ENCODE measurements at places on chromosomes 13 and 19.

DNA sequence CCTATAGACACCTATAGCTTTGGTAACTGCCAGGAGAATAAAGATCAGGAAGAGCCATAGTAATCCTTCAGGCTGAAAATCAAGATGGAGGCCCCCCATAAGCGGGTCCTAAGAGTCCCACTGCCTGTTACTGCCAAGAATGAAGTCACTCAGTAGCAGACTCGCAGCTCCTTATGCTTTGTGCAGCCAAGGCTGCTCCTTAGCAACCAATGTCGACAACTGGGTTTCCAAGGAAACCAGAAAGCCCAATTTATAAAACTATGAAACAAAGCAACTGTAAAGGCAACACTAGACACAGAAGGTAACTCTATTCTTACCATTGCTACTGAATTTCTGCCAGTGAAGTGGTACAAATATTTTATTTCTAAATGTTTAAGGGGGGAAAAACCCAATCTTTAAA is 56.5 kb downstream of the DCLK1 start:
- no peak for DNase-seq

DNA sequence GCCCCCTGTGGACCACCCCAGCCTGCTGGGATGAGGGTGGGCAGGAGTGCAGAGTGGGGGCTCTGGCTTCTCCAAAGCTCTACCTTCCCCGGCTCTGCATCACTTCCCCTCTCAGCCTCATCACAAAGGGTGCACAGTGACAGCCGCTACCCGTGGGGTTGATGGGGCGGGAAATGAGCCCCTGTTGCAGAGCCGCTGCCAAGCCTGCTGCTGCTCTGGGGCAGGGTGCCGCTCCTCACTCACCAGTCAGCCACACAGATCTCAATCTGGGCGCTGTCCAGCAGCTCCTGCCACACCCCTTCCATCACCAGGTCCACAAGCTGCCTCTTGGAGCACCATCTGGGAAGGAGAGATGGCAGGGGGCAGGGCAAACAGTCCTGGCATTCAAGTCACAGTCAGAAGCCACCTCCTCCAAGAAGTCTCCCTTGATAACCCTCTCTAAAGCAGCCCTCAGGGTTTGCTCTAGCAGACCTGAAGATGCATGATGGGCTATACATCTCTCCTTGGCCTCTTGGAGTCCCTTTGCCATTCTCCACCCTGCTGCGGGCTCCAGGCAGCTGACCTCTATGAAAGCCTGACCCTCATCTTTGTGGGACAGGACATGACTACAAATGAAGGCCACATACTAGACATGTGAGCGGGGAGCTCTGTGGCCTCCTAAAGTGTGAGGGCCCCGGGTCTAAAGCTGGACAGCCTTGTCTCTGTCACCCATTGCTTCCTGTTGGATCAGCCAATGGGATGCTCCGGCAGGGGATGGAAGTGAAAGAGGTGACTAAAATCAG is 15.7 kb downstream of the MRPS12 start:
- no peak for DNase-seq

DNA sequence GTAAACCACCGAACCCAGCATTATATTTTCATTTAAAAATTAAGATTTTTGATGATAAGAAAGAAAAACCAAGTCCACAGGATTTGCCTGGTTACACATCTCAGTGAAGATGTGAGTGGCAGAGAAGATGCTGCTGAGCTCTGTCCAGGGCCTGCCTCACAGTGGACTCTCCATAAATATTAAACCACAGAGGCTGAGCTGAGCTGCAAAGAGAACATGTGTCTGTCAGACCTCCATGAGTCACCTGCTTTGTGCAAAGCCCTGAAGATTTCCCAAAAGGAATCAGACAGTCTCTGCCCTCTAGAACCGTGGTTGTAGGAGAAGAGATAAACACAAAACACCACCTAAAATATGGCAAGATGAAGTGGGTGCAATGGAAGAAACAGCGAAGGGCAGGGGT is 127.2 kb upstream of the TSC22D1 start:
- DNase-seq = no peak

- peak; percentile 4 for DNase-seq
These were observed 507 bp downstream of the ALG5 start for GRCh38 chr13:36998624-36999041.

DNA sequence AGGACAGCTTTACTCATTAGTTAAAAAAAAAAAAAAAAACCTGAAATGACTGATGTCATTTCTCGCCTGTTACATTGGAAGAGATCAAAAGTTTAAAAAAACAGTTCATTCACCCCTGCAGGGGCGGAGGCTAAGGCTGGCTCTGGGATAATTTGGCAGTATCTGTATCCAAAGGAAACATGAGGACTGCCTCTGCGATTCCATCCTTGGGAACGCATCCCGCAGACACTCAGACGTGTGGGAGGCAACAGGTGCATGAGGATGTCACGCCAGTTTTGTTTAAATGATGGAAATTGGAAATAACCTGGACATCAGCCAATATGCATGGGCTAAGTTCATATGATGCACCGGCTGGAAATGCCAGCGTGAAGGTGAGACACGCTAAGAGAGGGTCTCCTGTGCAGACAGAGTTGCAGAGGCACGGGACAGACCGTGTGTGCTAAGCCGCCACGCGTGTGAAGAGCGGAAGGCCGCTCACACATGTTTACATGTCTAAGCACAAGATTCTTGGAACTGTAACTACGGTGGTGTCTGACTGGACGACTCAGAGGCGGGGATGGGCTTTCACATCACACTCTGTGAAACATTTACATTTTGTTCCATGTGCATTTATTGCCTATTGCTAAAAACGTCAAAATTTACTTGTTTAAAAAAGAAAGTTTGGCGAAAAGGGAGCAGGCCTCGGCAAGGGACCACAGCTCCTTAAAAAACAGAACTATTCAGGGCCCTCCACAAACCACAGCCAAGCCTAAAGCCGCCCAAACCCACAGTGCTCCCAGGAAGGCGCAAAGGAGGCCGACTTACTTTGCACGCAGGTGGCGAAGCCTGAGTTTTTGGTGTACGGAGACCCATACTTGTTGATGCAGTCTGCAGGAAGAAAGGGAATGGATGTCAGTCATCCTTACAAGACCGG is 17.9 kb downstream of the GAS6 start:
- DNase-seq = no peak

DNA sequence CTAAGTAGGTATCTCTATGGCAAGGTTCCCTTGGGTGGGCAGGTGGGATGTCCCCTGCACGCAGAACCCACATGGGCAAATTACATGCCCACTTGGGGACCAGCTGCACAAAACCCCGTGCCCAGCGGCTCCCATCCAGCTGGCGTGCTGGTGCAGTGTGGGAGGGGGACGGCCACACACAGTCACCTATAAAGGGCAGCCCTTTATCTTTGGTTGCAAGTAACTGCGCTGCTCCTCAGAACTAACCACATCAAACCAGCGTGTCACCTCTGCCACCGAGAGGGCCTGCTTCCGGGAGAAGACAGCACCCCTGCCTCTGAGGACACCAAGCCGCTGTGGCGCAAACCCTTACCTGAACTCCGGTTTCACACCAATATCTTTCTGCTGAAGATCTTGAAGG is 32.2 kb downstream of the ANKRD27 start:
- DNase-seq = peak; percentile 37

DNA sequence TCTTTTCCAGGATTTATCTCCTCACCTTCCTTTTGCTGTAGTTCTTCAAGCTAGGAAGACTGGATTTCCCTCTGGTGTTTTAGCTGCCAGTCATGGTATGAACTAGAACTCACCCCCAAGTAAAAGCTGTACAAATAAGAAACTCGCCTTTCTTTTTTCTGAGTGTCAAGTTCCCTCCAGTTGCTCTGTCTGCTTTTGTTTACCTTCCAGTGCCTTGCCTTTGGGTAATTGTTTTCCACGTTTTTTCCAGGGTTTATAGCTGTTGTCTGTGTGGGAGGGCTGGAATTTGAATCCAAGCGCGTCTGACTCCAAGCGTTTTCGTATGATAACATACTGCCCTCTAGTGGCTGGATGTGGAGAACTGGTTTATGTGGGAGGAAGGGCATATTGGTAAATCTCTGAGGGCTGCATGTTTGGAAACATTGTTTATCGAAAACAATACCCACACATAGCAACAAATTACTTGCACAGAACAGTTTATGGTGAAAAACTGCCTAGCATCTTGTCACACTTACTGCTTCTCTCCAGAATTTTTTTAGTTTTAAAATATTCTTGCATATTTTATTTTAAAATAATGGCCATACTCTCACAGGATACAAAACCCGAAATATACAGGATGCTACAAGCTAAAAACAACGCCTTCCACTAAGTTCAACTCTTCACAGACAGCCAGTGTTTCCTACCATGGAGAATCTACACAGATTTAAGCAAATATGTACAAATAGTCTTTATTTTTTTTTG is 19.2 kb downstream of the RCN3 start:
- DNase-seq = peak; percentile 62

GRCh38 chr19:27762933-27763332 is 1450.0 kb downstream of the UQCRFS1 start:
- DNase-seq = no peak

- no peak for DNase-seq
These were observed 156.1 kb downstream of the NUFIP1 start for GRCh38 chr13:44833139-44833538.

DNA sequence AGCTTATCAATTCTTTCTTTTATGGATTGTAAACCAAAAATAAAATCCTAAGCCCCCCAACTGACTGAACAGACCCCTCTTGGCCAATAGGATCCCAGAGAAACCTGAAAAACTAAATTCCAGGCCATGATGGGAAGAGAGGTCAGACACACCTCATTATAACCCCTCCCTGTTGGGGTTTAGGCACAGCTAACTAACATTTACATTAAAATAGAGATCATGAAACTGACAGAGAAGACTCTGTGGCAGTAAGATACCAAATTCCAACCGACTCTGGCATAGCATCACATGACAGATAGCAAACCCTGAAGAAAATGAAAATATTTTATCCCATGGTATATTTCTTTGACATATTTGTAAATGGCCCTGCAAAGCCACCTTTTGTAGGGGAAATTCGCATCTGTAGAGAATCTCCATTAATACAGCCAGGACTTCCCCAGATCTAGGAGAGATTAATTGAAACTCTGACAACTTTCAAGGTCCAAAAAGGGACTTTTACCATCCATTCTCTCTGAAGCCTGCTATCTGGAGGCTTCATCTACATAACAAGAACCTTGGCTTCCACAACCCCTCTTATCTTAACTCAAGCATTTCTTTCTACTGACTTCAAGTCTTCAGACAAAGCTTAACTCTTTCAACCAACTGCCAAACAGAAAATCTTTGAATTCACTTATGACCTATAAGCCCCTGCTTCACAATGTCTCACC is 27.1 kb upstream of the GAS6 start:
- no peak for DNase-seq

GRCh38 chr19:29503140-29503758 is 22.5 kb upstream of the VSTM2B start:
- no peak for DNase-seq

Data from activated T-cell treated with anti-CD3 and anti-CD28 coated beads for 4 hours (primary cell).